ENCODE measurements at places on chromosomes 4 and X. TPM values are rescaled to one million over a fixed set of nuclear protein-coding genes. Genes with fewer than 3 reads are reported as not detected.

Gene NPY2R
- total RNA-seq = not detected

- no peaks in the 10 kb centered on the region for H3K36me3 ChIP-seq
- no peaks in the 10 kb centered on the region for H3K4me1 ChIP-seq
- H3K27ac ChIP-seq = no peak overlapping the region
- no peak for DNase-seq
- H3K4me3 ChIP-seq = no peak overlapping the region
These were observed 25.1 kb downstream of the ARL13A start for GRCh38 chrX:100994352-100995281.

DNA sequence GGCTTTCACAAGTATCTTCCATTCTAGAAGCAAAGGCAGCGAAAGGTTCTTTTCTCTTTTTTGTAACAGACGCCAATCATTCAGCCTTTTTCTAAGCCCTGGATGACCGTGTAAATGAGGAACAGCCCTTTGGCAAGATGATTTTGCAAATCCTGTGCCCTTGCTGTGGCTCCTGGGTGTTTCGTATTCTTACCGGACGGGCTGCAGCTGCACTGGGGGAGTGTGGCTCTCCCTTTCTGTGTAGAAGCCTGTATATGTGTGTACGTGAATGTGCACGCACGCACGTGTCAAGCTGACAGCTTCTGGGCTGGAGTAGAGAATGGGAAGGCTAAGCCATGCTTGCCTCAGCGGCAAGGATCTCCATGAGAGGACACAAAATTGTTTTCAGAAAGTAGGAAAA is 8.2 kb downstream of the GRPEL1 start:
- no peak overlapping the region for H3K4me3 ChIP-seq
- H3K27ac ChIP-seq = no peak overlapping the region
- H3K4me1 ChIP-seq = no peaks in the 10 kb centered on the region
- H3K27me3 ChIP-seq = no peaks in the 10 kb centered on the region
- H3K36me3 ChIP-seq = peaks cover 77% of the 10 kb centered on the region
- DNase-seq = no peak

GRCh38 chr4:152090543-152090942 is 329.7 kb upstream of the GATB start:
- no peak overlapping the region for H3K27ac ChIP-seq
- no peaks in the 10 kb centered on the region for H3K36me3 ChIP-seq
- DNase-seq = peak; percentile 57
- no peak overlapping the region for H3K4me3 ChIP-seq
- H3K27me3 ChIP-seq = no peaks in the 10 kb centered on the region

Gene ANKRD50
- 21.1 TPM for total RNA-seq

Gene HOPX
- not detected for total RNA-seq

DNA sequence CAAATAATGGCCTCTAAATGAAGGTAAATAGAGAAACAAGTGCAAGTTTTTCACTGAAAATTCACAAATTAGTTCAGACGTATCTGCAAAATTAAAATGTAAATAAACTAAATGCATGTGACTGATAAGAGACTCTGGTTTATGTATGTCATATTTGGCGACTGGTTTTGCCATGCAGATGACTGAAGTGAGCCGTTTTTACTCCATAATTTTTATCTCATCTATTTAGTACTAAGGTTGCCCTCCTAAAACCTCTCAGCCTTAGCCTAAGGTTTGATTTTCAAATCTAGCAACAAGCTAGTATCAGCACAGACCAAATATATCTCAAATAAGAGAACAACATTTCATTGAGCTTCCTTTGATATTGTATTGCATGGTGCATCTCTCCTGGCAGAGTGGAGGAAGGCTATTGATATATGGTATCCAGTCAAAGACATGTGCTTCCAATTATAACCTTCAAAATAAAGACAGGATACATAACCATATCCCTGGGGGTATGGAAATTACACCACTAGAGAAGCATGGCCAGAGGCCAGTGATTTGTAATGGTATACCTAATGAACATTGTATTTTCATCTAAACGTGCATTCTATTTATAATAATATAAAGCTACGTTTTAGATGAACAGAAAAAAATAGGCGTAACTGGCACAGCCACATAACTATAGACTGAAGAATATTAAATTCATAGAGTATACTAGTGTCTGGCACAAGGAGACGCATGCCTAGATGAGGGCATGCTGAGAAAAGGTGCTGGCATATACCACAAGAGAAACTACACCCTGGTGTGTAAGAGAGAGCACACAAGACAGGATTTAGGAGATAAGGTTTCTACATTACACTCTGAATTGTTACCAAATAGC is 392.6 kb upstream of the INTU start:
- no peaks in the 10 kb centered on the region for H3K27me3 ChIP-seq
- H3K4me1 ChIP-seq = no peaks in the 10 kb centered on the region
- H3K36me3 ChIP-seq = no peaks in the 10 kb centered on the region

Gene PDGFC
- total RNA-seq = 5.1 TPM

GRCh38 chrX:46627711-46628419 is 54.3 kb downstream of the CHST7 start:
- H3K27me3 ChIP-seq = no peaks in the 10 kb centered on the region
- H3K27ac ChIP-seq = no peak overlapping the region
- H3K4me1 ChIP-seq = no peaks in the 10 kb centered on the region
- no peak for DNase-seq

Gene ZAR1
- 0.27 TPM for total RNA-seq

Gene ZNF718
- total RNA-seq = 12.9 TPM

Gene POF1B
- not detected for total RNA-seq

GRCh38 chr4:73979407-73979957 is 2.3 kb downstream of the PF4 start:
- H3K36me3 ChIP-seq = no peaks in the 10 kb centered on the region
- DNase-seq = no peak
- no peak overlapping the region for H3K4me3 ChIP-seq
- H3K4me1 ChIP-seq = no peaks in the 10 kb centered on the region
- H3K27ac ChIP-seq = no peak overlapping the region
